NCI-H524 (cell line): ENCODE measurements at places on chromosomes 2 and 18.
A peak's percentile ranks its signal among the peaks of the same experiment; 100 is the strongest.

GRCh38 chr2:65320042-65320725 is 92.6 kb downstream of the ACTR2 start:
- DNase-seq: no peak

GRCh38 chr2:186503827-186504606 is 18.0 kb downstream of the ZC3H15 start:
- no peak for DNase-seq

DNA sequence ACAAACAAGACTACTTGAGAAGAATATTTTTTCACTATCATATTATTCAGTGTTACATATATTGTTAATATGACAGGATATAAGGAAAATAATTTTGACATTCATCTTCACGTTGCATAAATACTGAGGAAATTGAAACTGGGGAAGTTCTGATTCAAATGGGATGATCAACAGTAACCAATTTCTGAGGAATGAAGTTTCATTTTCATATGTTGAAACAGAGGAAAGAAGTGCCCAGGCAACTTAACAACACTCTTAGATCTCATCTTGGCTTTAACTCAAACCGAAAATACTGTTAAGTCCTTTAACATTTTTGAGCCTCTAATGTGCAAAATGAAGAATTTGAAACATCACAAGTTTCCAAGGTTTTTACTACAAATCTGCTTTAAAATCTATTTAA is 612.2 kb upstream of the VRK2 start:
- no peak for DNase-seq

DNA sequence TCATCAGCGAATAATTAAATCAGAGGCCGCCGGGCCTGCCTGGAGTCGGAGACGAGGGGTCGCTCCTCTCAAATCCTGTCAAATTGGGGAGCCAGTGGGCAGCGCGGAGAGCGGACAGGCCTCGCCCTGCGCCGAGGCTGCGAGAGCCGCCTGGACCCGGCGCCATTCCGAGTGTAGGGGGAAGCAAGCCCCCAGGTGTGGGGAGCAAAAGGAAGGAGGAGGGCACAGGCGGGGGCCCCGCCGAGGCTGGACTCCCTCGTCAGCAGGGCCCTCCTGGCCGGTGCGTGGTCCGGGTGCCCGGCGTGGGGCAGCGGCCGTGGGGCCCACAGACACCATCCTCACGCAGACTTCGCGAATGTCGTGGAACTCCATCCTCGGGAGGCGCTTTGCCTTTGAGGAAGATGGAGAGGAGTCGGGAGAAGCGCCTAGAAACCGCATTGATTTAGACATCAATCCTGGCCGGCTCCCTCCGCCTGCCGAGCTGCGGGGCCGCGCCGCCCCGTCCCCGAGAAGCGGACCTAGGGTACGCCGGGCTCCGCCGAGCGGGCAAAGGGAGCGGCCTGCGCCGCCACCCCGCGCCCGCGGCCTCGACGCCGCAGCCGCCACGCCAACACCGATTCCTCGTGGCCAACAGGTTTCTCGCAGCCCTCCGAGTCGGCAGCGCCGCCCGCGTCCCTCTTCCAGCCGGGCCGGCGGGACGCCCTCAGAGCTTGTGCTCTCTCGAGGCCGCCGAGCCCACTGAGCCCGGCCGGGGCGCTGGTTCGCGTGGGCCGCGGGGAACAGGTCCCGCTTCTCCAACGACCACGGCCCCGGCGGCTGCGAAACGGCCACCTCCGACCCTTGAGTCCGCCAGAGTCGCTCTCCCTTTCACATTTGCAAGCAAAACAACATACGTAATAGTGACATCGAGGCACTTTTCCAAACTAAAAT is 6.7 kb upstream of the ONECUT2 start:
- DNase-seq: no peak

DNA sequence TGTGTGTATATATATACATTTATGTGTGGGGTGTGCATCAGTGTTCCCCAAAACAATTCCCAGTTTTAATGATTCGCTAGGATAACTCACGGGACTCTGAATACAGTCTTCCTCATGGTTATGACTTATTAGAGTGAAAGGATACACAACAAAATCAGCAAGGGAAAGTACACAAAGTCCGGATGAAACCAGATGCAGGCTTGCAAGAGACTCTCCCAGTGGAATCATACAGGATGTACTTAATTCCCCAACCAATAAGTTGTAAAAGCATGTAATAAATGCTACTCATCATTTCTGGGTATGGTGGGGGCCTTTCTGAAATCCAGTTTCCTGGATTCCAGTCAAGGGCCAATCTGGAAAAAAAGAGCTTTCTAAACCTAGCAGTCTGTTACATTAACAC is 654.1 kb upstream of the SYT4 start:
- DNase-seq: no peak

- DNase-seq: no peak
These were observed 45.7 kb upstream of the STK17B start for GRCh38 chr2:196217116-196217515.

- peak; percentile 16 for DNase-seq
These were observed 464 bp downstream of the COL4A4 start for GRCh38 chr2:227163485-227163997.

DNA sequence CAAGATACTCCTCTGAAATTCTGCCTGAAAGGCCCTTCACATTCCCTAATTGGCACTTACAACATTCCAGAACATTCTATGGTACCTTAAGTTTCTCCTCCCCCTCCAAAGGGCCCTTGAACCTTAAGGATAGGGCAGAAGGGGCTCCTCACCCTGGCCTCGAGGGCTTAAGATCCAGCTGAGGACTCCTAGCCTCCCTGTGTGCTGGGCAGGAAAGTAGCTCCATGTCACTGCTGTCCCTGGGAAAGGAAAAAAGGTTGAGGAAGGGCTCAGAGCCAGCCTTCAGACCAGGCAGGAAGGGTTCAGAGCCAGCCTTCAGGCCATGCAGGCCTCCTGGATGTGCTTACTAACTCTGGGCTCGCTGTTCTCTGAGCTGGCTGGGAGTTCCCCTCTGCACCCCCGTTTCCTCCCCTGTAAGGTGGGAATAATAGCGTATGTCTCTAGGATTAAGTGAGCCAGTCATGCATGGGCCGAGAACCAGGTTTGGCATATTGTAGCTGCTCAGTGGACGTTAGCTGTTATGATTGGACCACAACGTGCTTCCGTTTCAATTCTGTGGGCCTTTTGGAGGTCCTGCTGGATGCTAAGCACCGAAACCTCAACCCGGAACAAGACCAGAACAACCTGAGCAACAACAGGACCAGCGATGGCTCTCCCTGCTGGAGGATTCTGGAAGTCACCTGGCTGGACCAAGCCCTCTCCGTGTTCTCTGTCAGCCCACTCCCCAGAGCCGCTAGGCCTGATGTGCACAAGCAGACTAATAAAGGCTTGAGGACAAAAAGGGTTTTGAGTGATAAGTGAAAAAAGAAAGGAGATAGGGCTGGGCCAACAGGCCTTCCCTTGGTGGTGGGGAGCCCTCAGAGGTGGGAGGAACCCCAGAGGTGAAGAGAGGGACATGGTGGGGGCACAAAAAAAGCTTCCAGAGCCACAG is 1.0 kb upstream of the B3GNT7 start:
- DNase-seq: no peak

DNA sequence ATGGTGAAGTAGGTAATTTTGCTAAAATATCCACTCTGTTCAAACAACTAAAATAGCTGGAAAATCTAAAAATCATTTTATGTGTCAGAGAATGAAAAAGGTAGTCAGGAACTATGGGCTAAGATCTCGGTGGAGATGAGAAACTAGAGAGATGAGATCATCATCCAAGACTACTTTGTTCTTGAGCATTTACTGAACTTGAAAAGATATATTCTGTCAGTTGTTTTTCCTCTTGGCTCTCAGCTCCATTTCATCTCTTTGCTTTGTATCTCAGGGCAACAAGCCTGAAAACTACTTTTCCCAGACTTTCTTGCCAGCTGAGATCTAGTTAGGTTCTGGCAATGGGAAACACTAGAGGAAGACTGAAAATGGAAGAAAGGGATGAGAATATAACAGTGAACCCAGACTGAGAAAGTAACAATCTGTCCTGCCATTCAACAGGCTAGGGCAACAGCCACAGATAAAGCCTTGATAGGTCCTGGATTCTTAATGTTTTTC is 346.2 kb upstream of the MEX3C start:
- DNase-seq: no peak

- DNase-seq: no peak
These were observed 660.7 kb downstream of the DSC3 start for GRCh38 chr18:30381826-30382225.

DNA sequence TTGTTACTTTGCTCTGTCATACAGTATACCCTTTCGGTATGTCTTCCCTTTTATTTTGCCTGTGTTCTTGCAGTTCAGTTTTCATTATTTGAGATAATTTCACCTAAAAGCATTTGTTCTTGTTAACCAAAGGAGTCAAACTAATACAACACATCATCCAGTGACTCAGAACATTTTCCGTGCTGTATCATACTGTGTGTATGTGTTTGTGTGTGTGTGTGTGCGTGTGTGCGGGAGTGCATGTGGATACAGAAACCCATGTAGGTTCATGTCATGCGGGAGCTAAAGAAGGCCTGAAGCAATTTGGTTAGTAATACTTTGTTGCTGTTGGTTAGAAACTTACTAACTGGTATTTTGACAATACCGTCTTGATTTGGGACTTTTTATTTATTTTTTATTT is 60.0 kb downstream of the CEP192 start:
- no peak for DNase-seq

GRCh38 chr18:75005626-75006025 is 203.3 kb downstream of the PTGR3 start:
- DNase-seq: no peak

DNA sequence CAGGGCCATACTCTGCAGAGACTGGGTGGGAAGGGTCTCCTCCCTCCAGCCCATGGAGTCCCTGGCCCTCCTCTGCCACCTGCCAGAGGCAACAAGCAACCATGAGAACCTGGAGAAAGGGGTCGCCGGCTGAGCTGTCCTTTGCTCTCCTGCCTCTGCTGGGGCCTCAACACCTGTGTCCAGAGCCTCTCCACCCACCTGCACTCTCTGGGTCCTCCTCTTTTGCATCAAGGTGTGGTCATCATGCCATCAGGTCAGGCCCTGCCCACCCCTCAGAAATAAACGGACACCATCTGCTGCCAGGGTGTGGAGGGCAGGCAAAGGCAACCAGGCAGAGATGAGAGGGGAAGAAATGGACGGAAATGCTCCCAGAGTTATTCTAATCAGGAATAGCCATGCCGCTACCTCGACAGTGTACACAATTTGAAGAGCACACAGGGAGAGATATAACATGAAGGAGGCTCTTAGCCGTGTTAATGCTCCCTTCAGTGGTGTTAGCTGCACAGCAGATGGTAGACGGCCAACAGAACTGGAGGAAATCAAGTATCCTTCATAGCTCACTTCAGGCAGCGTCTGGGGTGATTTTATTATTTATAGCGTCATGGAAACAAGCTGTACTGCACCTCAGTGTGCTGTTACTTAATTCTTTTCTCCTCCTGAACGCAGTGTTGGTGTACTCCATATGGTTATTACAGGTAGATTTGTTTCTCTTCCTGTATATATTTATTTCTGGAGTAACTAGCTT is 247.9 kb downstream of the TSN start:
- DNase-seq: peak; percentile 92

GRCh38 chr18:4416976-4417375 is 38.1 kb downstream of the DLGAP1 start:
- no peak for DNase-seq

GRCh38 chr2:40120026-40120425 is 331.9 kb downstream of the SLC8A1 start:
- peak; percentile 80 for DNase-seq

DNA sequence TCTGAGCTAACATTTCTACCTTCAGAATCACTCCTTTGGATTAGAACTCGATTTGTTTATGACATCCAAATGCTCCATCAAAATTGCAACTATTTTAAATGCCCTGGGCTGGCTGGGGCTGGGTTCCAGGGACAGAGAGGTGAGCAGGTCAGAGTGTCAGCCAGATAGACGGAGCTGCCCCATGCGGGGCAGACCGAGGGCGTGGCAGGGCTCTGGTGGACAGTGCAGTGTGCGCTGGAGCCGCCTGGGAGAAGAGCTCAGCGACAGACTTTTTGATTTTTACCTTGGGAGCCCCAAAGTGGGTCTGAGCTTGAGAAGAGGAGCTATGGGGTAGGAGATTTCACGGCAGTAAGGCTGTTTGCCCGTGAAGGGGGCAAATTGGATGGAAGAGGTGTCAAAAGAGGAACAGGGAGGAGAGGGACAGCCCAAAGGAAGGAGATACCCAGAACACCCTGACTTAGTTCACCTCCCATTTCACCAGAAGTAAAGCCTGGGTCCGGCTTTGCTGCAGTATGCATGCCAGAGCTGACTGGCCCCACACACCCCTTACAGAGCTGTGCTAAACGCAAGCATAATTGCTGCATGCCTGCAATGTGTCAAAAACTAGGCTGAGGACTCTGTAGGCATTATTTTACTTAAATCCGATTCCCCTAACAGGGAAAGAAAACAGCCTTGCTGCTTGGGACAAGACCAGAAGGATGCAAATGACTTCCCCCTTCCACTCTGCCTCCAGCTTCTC is 33.7 kb downstream of the EN1 start:
- DNase-seq: no peak

GRCh38 chr2:113201496-113202304 is 27.9 kb downstream of the PSD4 start:
- DNase-seq: no peak
